CD4-positive, CD25-positive, alpha-beta regulatory T cell (primary cell): ENCODE measurements at places on chromosomes 2 and 18.

DNA sequence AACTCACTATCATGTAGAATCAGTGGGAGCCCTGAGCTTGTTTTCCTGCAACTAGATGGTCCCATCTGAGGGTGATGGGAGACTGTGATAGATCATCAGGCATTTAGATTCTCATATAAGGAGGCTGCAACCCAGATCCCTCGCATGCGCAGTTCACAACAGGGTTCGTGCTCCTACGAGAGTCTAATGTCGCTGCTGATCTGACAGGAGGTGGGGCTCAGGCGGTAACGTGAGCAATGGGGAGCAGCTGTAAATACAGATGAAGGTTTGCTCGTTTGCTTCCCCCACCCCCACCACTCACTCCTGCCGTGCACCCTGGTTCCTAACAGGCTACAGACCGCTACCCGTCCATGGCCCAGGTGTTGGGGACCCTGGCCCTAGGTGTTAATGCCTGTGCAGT lies 113.6 kb downstream of the RNF144A start:
- no peak for DNase-seq

DNA sequence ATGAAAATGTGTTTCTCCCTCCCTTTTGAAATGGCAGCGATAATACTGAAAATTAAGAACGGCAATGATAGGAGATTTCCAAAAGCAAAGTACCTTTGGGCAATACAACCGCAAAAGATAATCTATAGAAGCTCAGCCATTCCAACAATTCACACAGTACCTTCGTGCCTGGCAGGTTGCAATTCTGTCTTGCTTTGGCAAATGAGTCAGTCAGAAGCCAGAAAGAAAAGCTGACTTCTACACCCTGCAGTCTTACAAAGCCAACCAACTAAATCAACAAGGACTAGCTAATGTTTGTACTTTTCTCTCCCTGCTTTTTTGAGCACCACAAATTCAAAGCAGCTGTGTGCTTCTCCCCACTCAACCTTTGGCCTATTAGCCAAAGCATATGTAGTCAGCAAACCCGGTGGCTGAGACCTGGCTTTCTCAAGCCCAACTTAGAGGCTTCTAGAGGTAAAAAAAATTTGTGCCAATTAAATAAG lies 25.7 kb upstream of the ID2 start:
- no peak for DNase-seq

DNA sequence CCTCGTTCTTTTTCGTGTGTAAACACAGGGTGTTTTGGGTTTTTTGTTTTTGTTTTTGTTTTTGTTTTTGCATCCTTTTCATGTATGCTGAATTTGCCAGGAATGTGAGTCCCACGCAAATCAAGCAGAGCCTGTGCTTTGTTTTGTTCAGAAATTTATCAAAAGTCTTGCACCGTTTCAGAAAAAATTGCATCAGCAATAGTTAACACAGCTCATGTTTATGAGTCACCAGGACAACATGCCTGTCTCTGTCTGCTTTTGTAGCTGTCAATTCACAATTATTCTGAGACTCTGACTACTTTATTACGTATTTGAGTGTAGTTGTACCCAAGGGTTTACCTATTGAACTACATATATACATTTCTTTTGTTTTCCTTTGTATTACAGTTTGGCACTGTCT lies 38.3 kb downstream of the MRPL44 start:
- no peak for DNase-seq

DNA sequence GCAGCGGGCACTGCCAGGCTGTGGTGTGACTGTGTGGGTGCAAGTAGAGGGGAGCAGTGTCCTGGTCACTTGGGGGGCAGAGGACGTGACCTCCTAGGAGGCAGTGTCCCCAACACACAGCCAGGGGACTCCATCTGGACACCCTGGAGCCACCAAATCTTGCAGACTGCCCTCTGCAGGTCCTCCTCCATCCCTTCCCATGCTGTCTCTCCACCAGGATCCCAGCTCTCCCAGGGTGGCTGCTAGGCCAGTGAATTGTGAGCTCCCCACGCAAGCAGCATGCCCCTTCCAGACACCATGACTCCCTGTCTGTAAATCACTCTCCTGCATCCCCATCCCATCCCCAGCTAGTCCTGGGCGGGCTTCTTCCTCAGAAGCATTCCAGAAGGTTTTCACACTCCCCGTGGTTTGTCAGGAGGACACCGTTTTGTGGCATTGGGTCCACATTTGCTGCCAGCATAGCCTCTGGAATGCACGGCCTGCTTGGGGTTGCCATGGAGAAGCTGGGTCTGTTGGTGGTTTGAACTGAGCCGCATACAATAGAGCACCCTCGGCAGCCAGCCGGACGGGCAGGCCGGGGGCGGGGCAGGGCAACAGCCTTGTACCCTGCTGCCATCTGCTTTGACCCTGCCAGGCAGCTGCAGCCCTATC lies 210.7 kb downstream of the KLHL29 start:
- DNase-seq, result no peak

- no peak for DNase-seq
Observed at GRCh38 chr2:195105581-195105980, 551.4 kb upstream of the SLC39A10 start.

- no peak for DNase-seq
Observed at GRCh38 chr2:41950666-41950960, 97.2 kb upstream of the PKDCC start.

GRCh38 chr18:45910405-45911023 lies 56.6 kb downstream of the EPG5 start:
- DNase-seq, result peak; percentile 61
